T1000 (cell line): ENCODE measurements at places on chromosomes 11 and 22.

- DNase-seq = no peak
These were observed 12.0 kb upstream of the ZDHHC13 start for GRCh38 chr11:19105011-19105410.

DNA sequence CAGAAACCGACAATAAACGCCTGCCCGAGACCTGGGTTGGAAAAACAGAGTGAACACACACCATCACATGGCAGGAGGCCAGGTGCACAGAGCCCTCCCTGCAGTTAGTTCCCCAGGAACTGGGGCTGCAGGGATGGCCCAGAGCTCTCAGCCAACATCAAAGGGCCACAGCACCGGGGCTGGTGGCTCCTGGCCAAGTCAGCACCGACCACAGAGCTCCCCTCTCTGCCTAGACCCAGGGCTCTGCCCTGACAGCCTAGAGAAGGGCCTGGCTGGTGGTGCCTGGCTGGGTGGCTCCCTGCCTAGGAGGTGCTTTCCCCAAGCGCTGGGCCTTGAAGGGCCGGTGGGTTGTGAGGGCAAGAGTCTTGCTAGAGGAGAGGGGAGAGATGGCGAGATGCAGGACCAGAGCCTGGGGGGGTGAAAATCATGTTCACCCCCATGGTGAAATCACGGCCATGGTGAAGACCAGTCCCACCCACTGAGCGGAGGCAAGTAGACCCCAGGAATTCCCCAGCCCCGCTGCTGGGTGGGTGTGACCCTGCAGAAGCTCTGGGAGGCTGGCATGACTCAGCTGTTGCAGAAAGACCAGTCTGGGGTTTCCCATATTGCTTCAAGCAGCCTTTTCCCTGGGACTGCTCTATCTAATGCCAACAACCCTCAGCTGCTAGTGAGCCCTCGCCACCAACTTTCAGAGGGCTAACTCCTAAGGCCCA lies 7.2 kb upstream of the BID start:
- DNase-seq = peak; percentile 59

DNA sequence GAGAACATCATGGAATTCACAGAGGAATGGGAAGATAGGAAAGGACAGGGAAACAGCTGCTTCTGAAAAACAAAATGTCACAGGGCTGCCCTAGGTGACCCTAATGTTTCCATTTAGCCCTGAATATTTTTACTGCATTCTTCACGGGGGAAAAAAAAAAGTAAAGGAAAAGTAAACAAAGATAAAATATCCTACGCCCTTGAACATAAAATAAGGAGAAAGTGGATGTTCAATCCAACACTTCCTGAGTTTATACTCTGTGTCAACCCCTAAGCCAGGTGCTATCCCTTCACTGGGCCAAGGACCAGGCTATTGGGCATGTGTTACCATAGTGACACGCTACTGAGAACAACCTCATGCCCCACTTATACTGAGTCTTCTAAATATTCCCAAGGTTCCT lies 84.7 kb downstream of the FAM76B start:
- no peak for DNase-seq

DNA sequence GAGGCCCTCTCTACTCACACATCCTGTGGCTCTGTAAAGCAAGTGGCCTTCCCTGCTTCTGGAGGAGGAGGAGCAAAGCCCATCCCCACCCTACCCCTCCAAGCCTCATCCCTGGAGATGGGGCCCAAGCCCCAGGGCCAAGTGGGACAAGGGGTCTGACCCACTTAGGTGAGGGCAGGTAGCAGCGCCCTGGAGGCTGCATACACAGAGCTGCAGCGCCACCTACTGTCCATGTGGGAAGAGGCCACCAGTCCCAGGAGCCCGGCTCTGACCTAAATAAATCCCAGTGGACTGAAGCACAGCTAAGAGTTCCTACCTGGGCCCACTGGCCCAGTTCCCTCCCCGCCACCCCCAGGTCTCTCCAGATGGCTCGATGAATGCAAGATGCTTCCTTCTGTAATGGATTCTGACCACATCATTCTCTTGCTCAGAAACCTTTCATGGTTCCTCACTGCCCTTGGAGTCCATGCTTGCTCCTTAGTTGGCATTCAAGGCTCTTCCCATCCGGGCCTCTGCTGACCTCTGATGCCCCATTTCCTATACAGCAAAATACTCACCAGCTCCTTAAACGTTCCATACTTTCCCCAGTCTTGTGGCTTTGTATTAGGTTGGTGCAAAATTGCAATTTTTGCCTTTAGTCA lies 62.1 kb downstream of the THAP12 start:
- peak; percentile 49 for DNase-seq

DNA sequence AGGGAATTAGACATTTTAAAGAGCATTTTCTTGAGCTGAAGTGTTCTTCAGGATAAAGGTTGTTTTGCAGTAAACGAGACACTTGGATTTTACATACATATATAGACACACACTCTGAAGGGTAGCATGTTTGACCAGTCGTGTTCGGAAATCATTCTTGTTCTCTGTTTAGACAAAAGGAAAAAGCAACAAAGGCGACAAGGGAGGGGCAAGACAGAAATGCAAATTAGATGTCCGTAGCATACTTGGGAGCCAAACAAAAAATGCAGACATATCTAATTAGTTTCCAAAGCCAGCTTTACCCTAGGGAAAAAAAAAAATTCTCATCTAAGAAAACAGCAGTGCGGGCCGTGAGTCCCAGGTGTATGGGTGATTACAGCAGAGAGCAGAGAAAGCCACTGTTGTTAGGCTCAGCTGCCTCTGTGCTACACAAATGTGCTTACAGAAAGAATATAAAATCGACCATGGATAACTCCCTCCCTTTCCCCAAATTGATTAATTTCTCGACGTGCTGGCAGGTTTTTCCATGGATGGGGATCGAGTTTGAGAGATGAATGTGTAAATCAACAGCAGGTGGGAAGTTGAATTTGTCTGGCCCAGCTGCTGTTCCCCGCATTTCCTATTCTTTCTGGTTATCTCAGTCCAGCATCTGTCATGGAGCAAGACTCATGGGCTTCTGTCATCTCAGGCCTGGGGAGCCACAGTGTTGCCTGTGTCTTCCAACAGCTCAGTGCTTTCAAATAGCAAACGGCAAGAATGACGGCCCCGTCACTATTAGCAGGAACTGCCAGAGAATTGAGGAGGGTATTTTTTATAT lies 176.5 kb upstream of the TTC12 start:
- no peak for DNase-seq

- no peak for DNase-seq
These were observed 104.3 kb downstream of the VPREB1 start for GRCh38 chr22:22348815-22349454.

- no peak for DNase-seq
These were observed 61.3 kb upstream of the CLNS1A start for GRCh38 chr11:77698896-77699295.

- no peak for DNase-seq
These were observed 3.6 kb downstream of the C11orf68 start for GRCh38 chr11:65915101-65915820.

DNA sequence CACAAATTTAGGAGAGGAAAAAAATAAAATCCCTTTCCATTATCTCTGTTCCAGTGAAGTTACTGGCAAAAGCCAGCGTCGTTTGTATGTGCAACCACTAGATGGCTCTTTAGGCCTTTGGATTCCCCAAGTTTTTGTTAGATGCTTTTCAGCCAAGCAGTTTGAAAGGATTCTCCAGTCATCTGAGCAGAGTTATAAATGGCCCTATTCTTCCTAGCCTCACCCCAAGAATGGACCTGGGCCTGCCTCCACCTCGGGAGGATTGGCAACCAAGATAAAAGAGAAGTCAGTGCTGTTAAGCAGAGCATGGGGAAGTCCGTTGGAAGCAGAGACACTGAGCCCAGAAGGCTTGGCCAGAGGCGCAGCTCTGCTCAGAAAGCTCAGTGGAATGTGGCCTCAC lies 15.4 kb downstream of the FAM181B start:
- DNase-seq = no peak

- DNase-seq = peak; percentile 52
These were observed 21.8 kb downstream of the CLMP start for GRCh38 chr11:123173040-123173855.

DNA sequence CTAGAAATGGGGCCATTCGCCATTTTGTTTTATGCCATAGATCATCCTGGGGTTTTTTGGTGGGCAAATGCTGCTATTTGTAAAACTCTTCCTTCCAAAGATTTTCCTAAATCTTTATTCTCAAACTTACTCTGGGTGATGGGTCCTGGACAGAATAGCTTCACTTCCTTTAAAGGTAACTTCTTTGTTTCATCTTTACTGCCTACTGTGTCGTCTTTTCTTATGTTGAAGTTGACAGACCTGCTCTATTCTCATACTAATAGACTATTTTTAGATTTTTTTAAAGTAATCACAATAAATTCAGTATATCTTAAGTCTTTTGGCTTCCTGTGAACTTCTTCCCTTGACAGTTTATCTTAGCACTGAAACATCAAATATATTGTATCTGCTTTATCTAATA lies 98.6 kb downstream of the YAP1 start:
- no peak for DNase-seq

GRCh38 chr11:34262531-34263081 lies 95.2 kb downstream of the ABTB2 start:
- DNase-seq = no peak

- peak; percentile 21 for DNase-seq
These were observed 429 bp downstream of the VEGFB start for GRCh38 chr11:64234647-64235379.

- no peak for DNase-seq
These were observed 3.3 kb upstream of the MIEF1 start for GRCh38 chr22:39498802-39499201.

- no peak for DNase-seq
These were observed 10.6 kb downstream of the STT3A start for GRCh38 chr11:125603207-125603606.

- DNase-seq = no peak
These were observed 459.9 kb upstream of the CCDC179 start for GRCh38 chr11:23320131-23320530.

DNA sequence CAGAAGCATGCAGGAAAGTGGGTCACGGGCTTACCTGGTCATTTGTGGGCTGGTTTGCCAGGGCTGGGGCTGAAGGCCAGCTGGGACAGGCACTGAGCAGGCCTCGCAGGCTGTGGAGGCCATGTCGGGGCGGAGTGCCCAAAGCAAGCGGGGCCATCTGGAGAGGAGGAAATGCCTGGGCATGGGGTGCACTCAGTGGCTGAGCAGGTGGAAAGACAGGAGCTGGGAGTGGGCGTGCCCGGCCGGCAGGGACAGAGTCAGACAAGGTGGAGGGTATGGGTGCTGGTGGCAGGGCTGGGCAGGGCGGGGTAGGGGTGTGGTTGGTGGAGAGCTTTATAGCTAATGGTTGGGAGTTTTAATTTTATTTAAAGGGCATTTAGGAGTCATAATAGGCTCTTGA lies 27.4 kb downstream of the DAGLA start:
- no peak for DNase-seq

DNA sequence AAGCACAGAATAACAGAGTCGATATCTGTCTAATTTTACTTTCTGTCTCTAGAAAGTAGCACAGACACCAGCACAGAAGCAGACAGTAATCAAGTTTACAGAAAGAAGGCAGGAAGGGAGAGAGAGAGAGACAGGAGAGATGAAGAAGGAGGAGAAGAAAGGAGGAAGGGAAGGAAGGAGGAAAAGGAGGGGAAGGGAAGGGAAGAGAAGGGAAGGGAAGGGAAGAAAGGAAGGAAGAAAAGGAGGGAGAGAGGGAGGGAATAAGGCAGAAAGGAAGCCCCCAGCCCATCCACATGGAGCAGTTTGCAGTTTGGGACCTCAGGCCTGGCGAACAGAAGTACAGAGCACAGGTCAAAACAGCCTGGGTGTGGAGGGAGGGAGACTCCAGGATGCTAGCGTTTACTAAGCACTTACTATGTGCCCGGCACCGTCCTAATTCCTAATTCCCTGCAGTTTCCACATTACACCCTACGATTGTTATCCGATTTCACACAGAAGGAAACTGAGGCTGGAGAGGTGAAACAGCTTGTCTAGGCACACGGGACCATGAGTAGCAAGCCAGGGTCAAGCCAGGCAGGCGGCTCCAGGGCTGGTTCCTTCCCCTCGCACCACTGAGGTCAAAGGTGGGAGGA lies 46.0 kb upstream of the WNT7B start:
- DNase-seq = no peak

- no peak for DNase-seq
These were observed 58.8 kb downstream of the PPP6R2 start for GRCh38 chr22:50401907-50402306.

- no peak for DNase-seq
These were observed 6.7 kb upstream of the SF1 start for GRCh38 chr11:64784813-64785581.

DNA sequence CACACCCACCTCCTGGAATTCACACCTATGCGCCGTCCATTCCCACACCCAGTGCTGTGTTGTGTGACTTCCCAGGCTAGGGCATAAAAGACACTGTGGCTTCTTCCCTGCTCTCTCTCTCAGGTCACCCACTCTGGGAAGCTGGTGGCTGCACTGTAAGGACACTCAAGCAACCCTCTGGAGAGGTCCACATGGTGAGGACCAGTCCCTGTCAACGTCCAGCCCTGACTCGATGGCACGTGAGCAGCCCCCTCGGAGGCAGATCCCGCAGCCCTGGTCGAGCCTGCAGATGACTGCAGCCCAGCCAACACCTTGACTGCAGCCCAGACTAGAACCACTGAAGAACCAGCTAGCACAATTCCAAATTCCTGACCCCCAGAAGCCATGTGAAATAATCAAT lies 16.2 kb downstream of the CBX7 start:
- DNase-seq = no peak

DNA sequence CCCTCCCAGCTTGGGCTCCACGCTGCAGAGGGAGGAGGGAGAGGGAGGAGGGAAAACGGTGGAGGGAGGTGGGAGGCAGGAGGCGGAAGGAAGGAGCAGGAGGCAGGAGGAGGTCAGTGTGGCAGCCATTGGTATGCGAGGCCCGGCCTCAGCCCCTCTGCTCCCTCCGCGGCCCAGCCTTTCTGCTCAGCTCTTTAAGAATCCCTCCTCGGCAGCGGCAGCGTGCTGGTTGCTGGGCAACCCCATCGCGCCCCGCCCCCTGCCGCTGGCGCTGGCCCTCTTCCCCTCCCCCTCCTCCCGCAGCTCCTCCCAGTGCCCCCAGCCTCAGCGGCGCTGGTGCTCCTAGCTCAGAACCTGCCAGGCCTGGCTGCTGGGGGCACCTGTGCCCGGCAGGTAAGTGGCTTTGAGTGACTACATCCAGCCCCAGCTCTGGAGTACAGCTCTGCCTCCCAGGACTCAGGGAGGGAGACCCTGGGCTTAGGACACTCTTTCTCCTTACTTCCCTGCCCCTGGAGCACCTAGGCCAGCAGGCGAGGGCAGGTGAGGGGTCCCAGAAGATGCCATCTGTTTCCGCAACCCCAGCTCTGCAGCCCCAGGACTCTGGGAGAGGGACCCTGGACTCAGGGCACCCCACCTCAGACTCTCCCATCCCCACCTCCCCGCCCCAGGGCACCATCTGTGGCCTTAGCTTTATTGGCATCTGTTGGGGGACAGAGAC lies 7.2 kb upstream of the FLRT1 start:
- DNase-seq = no peak

DNA sequence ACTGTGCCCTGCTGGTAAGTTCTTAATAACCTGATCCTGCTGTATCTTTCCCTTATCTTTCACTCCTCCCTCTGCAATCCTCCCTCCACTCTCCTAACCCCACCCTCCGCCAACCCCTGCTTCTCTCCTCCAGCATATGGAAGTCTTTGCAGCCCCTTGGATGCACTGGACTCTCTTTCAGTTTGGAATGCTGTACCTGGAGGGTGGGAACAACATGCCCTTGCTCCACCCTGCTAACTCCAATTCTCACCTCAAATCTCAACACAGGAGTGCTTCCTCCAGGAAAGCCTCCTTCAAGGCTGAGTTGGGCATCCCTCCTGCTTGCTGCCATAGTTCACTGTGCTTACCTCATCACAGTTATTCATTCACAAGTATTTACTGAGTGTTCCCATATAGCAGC lies 52.8 kb upstream of the LDLRAD3 start:
- no peak for DNase-seq

GRCh38 chr11:106271686-106272085 lies 194.2 kb downstream of the AASDHPPT start:
- no peak for DNase-seq
